Stimulated activated naive CD8-positive, alpha-beta T cell treated with anti-CD3 and anti-CD28 coated beads, Interleukin-15, amount 100 ng/mL, for 72 hours (primary cell): ENCODE measurements at places on chromosomes 4 and X.

- no peak for DNase-seq
Observed at GRCh38 chr4:105838082-105838481, 57.2 kb upstream of the NPNT start.

DNA sequence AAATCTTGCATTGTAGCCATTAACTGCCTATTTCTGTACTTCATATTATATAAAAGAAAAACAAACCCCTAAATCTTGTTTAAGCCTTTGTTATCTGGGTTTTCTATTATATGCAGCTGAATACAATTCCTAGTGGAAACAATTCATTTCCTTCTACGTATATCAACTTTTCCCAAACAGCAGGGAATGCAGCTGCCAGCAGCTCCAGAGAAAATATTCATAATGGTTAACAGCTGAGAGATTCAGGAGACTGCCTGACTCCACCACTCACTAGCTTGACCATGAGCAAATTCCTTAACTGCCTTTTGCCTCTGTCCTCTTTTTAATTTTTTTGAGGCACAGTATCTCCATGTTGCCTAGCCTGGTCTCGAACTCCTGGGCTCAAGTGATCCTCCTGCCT lies 146.2 kb downstream of the SPATA18 start:
- DNase-seq, result no peak

- no peak for DNase-seq
Observed at GRCh38 chr4:71052034-71052433, 58.6 kb downstream of the DCK start.

GRCh38 chrX:25207803-25208475 lies 192.2 kb upstream of the ARX start:
- DNase-seq, result no peak

GRCh38 chr4:117447925-117448324 lies 362.5 kb upstream of the TRAM1L1 start:
- DNase-seq, result no peak

- no peak for DNase-seq
Observed at GRCh38 chr4:140472156-140472555, 25.9 kb downstream of the MGAT4D start.
